H1 (cell line): ENCODE measurements at places on chromosomes 11 and 22. TPM values are rescaled to one million over a fixed set of nuclear protein-coding genes. Genes with fewer than 3 reads are reported as not detected.

DEPDC7 gene
- 6.3 and 7.6 TPM in 2 replicates for total RNA-seq

KCNJ1 gene
- 0.15 and 0.17 TPM in 2 replicates for total RNA-seq

BTBD18 gene
- total RNA-seq: not detected in 2 replicates

UCP3 gene
- total RNA-seq: 0.92 and 1.3 TPM in 2 replicates

FAM227A gene
- 3.8 and 3.9 TPM in 2 replicates for total RNA-seq

MAP6 gene
- 0.54 and 0.94 TPM in 2 replicates for total RNA-seq

PGGHG gene
- total RNA-seq: 52.9 and 60.7 TPM in 2 replicates

BID gene
- 39.3 and 41.6 TPM in 2 replicates for total RNA-seq

FIBIN gene
- total RNA-seq: 0.42 and 0.45 TPM in 2 replicates

PNPLA5 gene
- 6.8 and 8.2 TPM in 2 replicates for total RNA-seq

MS4A7 gene
- total RNA-seq: not detected in 2 replicates

APOL6 gene
- total RNA-seq: 0.13 TPM in 2 replicates

SLC37A2 gene
- 1.1 and 1.3 TPM in 2 replicates for total RNA-seq

CALCA gene
- total RNA-seq: 0.50 and 0.61 TPM in 2 replicates

NLRP6 gene
- not detected in 2 replicates for total RNA-seq

TIMP3 gene
- 4.7 and 4.8 TPM in 2 replicates for total RNA-seq

GGTLC2 gene
- not detected in 2 replicates for total RNA-seq

GAL3ST3 gene
- total RNA-seq: 21.1 and 21.4 TPM in 2 replicates

BIK gene
- 2.1 and 3.3 TPM in 2 replicates for total RNA-seq

CNIH2 gene
- total RNA-seq: 15.8 and 17.0 TPM in 2 replicates

PYGM gene
- total RNA-seq: 9.6 and 9.7 TPM in 2 replicates

IL17REL gene
- total RNA-seq: 0.08 and 0.20 TPM in 2 replicates

LIF gene
- 3.3 and 3.5 TPM in 2 replicates for total RNA-seq

SELENOH gene
- total RNA-seq: 242 and 243 TPM in 2 replicates

ST14 gene
- total RNA-seq: 22.4 and 25.7 TPM in 2 replicates
